ENCODE measurements at places on chromosomes 4 and X.

DNA sequence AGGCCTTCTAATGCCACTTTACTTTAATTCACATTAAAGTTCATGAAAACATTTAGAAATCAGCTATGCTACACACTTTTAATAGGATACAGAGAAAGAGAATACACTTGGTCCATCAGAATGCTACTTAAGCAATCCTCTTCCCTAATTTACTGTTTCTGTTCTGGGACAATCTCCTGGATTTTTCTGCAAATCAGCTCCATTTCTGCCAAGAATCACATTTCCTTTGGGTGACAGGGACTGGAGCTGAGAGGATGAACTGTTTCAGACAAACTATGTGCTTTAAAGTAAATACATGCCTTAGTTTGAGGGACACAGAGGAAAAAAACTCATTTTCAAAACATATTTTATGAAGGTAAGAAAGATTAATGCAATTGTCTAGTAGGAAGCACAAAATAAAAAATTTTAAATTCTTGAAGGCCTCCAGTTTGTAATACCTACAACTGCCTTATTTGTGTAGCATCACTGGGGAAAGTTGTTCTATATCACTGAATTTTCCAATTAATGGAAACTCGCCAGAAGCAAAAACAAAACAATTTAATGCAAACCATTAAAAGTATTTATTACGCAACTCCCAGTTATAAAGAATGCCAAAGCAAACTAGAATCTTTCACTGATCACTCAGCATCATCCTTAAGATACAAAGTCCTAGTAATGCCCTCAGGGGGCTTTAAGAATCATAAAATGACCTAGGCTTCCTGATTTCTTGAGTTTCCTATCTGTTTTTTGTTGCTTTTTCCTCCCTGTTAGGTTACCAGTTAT, 36.3 kb downstream of the BCLAF3 start:
- DNase-seq = no peak

GRCh38 chr4:19729886-19730651, 521.6 kb upstream of the SLIT2 start:
- DNase-seq = no peak

DNA sequence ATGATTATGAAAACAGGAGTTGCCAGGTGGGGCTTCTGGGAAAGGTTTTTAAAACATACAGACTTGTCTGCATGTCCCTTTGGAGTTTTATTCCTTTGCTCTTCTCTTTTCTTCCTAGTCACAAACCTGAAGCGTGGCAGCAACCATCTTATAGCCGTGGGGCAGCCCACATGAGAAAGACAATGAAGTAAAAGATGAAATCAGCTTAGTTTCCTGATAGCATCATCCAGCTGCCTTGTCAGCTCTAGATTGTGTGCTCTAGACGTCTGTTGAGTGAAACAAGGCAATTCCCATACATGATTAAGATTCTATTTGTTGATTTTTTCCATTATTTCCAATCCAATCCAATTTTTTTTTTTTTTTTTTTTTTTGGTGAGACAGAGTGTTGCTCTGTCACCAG, 68.9 kb downstream of the ELOVL6 start:
- no peak for DNase-seq

- no peak for DNase-seq
Measured at GRCh38 chr4:4837316-4837715, 22.1 kb upstream of the MSX1 start.

DNA sequence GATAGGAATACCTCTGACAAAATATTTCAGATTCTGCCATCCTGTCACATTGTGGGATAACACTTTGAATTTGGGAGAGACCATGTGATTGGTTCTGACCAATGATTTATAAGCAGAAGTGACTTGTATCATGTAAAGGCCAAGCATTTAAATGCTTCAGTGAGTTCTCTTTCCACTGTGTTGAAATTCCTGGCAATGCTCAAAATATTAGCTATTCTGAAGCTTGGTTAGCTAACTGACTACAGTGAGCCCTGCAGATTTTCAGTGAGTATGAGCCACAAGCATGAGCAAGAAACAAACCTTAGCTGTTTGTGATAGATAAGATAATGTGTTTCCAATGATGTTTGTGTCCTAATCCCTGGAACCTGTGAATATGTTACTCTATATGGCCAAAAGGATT, 562.8 kb upstream of the AADAT start:
- DNase-seq = no peak

DNA sequence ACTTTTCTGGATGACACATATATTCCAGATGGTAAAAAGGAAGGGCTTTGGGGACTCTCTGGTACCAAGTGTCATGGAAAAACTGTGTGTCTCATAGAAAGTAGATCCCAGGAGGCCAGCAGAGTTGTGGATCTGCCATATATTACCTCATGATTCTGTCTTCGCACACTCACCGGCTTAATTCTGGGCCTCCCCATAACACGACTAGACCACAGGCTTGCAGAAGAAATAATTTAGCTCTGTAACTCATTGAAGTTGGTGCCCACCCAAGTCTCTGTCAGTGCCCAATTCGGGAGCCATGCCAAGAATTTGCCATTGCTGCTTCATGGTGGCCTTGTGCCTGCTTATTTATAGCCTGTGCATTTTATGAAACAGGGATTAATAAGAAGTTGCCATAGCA, 104.5 kb downstream of the AR start:
- no peak for DNase-seq

DNA sequence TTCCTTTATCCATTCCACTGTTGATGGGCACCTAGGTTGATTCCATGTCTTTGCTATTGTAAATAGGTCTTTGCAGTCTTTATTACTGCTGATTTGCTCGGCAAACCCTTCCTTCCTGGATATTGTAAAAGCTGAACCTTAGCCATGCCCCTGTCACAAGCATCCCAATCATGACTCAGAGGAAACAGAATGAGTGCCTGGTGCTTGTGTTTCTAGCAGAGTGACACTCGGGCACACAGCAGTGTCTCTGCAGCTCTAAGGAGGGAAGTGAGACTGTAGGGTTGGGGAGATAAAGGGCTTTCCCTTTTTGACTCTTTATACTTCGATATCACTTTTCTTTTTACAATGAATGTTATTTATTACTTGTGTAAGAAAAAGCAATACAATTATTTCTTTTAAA, 83.3 kb downstream of the AKAP4 start:
- DNase-seq = no peak

- DNase-seq = no peak
Measured at GRCh38 chrX:43522582-43522981, 133.5 kb upstream of the MAOA start.

DNA sequence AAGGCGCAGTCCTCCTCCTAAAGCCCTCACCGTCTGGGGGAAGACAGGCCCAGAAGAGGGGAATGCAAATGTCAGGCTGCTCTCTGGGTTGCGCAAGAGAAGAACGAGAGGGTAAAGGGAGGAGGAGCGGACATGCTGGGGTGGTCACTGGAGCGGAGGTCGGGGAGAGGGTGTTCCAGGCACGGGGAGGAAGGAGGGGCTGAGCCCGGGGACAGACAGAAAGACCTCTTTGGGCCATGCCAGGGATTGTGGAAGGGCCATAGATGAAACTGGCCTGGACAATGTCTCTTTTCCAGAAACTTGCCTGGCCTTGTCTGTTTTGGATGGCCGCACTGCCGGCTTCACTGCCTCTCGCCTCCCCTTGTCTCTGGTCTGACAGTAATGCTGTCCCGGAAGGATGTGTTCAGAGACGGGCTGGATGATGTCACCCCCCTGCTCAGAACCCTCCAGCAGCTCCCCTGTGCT, 121.0 kb downstream of the SORCS2 start:
- DNase-seq = no peak

Measured in stimulated activated CD4-positive, alpha-beta T cell treated with anti-CD3 and anti-CD28 coated beads, Interleukin-4, amount 100 ng/mL, for 1 hour (primary cell).